ENCODE measurements at places on chromosomes 5 and 9.

GRCh38 chr9:127049044-127049443 lies 73.4 kb downstream of the ANGPTL2 start:
- DNase-seq = no peak

GRCh38 chr9:71364186-71364955 lies 242.9 kb upstream of the TRPM3 start:
- no peak for DNase-seq

- no peak for DNase-seq
Measured at GRCh38 chr9:81363916-81364480, 325.3 kb downstream of the TLE1 start.

DNA sequence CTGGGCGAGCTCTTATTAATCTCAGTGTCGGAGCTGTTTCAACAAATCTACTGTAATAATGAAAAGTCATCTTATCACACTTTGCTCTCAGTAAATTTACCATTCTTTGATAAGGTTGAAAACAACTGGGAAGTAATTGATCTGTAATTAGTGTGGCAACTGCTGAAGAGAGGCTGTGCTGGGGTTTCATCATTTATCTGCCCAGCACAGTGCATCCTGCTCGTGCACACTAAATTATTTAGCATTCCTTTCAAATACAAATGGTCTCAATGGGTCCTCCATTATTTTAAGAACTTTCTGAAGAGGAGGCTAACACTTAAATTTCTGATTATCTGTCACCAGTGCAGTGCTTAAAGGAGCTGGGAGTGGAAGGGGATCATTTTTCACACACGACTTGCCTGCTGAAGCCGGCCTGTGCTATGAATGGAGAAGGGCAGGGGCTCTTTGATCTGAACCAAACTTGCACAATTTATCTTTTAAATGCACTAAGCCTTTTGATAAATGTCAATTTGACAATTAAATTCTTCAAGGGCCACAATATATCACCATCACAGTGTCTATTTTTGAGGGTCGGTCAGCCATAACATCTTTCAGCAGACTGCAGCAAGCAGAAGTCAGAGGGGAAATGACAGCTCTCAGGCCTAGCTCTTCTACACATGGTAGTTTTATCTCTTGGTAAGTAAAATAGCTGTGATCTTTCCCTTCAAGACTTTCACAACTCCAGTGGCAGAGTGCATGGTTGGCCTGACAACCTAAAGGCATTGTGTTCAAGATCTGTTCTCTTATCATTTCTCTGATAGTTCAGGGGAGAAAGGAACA lies 106.4 kb upstream of the EFNA5 start:
- DNase-seq = no peak

DNA sequence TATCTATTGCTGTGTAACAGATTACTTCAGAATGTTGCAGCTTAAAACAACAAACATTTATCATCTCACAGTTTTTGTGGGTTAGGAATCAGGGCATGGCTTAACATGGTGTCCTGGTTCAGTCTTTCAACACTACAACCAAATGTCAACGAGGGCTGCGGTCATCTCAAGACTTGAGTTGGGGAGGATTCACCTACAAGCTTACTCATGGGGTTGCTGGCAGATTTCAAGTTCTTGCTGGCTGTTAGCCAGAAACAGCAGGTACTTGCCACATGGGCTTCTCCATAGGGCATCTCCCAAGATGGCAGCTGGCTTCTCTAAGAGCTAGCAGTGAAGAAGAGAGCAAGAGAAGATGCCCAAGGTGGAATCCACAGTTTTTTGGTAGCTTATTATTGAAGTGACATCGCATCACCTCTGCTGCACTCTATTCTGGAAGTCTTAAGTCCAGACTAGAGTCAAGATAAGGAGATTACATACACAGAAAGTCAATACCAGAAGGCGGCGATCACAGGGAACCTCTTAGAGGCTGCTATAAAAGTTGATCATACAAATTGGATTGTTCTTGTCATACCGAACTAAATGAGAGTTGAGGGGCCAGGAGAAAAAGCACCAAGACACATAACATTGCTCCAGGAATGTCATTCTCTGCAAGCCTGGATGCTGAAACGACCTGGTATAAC lies 42.2 kb downstream of the C9orf153 start:
- no peak for DNase-seq

- no peak for DNase-seq
Measured at GRCh38 chr9:72042928-72043327, 17.5 kb downstream of the C9orf57 start.

- no peak for DNase-seq
Measured at GRCh38 chr9:76394960-76395252, 680 bp upstream of the RFK start.

- no peak for DNase-seq
Measured at GRCh38 chr9:87516926-87517290, 19.2 kb downstream of the DAPK1 start.

DNA sequence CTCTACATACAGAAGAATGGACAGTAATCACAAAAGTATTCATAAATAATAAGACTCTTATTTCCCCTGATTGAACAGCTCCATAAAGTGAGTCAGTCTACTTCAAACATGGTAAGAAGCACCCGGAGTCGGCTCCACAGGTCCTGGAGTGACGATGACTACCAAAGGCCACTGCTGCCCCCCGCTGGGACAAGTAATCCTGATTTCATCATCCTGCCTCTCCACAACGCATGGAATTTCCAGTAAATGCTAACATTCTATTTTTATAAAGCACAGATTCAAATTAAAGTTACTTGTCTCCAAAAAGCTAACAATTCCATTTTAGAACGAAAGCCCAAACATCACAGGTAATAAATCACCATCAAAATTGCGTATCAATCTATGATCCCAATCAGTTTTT lies 16.2 kb downstream of the ATPSCKMT start:
- no peak for DNase-seq

- no peak for DNase-seq
Measured at GRCh38 chr5:146732962-146733361, 145.6 kb downstream of the PPP2R2B start.

DNA sequence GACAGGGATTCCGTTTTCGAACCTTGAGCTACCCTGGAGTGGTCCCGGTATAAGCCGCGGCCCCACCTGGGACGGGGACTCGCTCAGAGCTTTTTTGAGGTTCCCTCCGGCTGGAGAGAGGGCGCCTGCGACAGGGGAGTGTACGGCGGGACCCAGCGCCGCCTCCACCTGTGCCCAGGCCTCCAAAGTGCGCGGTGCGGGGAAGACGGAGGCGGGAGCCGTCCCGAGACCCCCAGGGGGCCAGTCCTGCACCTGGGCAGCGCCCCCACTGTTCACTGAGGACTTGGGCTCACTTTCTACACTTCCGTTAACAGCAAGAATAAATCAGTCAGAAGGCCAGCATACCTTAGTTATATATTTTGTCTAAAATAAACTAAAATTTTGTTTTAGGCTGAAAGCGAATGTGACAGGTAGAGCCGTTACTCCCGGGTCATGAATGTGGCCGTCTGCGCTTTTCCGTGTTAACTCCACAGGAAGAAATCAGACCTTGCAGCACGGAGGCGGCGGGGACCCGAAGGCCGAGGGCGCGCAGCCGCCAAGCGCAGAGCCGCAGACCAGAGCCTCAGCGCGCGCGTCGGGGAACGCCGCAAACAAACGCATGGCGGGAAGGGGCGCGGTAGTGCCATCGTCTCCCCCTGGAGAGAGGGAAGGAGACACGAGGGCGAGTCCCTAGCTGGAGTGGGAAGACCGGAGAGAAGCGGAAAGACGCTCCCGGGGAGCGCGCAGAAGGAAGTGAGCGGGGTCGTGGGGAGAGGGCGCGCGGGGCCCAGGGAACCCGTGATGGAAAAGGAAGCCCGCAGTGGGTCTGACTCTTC lies 14.1 kb downstream of the TRIM7 start:
- DNase-seq = no peak

DNA sequence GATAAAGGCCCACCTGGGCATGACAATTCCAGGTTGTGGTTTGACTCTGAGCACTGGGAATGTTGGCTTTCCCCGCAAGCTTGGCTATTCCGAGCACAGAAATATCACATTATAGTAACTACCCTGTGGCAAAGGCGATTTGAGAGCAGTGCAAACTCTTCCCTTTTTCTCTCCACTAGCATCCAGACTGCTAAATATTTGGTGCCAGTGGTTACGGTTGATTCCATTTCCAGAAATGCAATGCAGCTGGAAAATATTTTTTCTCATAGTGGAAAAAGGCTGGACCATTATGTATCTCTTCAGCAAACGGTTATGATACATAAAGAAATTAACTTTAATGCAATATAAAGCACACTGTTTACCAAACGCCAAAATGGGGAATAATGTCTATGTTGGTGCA lies 158.0 kb downstream of the ENC1 start:
- no peak for DNase-seq

GRCh38 chr9:74817281-74817810 lies 70.4 kb downstream of the TRPM6 start:
- no peak for DNase-seq

- no peak for DNase-seq
Measured at GRCh38 chr5:68252673-68253623, 37.4 kb downstream of the PIK3R1 start.

GRCh38 chr5:139664086-139664693 lies 16.0 kb downstream of the CXXC5 start:
- DNase-seq = no peak

DNA sequence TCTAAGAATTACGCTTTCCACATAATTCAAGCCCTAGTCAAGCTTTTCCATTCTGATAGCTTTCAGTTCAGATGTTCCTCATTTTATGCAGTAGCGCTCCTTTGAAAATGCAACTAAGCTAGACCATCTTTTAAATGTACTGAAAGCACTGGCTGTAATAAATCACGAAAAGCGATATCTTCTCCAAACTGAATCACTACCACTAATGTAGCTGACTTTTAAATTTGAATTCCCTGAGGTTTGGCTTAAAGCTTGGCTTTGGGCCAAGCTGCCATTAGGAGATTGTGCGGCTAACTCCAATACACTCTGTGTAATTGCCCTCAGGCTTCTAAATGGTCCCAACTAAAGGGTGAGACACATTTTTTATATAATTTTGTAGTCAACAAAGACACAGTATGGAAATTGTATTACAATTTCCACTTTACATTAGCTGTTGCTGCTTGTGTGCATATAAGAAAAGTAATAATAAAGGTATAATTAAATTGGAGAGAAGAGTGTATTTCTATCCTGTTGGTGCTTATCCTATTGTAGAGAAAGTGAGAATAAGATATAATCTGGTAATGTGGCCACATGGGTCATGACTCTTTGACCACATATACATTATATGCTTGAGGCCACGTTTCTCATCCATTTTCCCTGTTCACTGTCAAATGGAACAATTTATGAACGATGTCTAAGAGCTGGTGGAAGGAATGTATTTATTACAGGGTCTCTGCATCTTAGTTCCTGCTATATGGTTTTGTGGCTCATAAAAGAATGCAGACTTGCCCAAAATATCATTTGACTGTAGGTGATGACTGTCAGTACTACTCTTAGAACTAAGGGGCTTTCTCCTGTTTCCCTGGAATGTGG lies 118.7 kb upstream of the TAF11L2 start:
- no peak for DNase-seq

GRCh38 chr9:131815970-131816873 lies 76.3 kb upstream of the RAPGEF1 start:
- DNase-seq = no peak

DNA sequence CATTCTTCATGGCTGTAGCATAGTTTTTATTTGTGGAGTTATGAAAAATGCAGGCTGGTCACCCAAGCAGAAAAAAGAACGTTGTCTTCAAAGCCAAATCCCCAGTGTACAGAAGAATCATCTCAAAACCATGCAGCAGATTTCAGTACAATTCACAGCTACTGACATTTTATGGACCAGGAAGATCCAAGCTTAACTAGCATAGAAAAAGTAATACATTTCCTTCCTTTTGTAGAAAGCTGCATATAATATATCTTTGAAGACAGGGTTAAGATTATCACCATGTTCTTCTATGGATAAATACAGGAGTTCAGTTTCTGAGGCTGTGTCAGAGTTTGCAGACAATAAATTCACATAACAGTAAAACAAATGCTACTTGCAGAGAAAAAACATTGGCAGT lies 1054.8 kb upstream of the C9orf72 start:
- no peak for DNase-seq

DNA sequence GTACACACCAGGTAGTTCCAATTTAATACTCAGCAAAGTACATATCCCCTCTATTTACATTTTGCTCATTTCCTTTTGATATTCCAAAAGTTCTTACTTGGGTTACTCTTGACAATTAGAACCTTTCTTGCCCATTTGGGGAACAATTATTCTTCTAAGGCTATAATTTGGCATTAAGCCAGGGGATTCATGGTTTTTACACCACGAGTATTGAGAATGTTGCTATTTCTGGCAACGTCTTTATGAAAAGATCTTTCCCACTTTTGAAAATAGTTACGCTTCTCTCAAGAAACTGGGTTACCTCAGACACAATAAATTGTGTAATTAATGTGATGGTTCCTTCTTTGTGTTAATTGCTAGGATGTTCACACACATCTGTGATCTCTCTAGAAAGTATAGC lies 11.5 kb upstream of the CAAP1 start:
- no peak for DNase-seq

- DNase-seq = no peak
Measured at GRCh38 chr5:52863715-52864290, 76.1 kb downstream of the ITGA1 start.

DNA sequence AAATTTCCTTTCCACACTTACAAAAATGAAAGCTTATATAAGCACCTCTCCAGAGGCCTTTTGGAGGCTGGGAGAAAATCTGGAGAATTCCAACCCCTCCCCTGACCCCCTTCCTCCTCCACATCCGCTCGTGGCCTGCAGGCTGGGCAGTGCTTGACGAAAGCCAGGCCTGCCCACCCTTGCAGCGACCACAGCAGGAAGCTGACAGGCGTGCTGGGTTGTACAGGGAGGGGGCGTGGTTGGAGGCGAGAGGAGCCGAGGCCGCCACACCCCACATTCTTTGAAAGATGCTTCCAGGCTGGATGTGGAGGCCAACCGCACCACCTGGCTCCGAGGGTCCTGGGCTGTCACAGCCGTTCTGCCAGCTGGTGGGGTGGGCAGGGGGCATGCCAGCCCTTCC lies 47.8 kb upstream of the IER5L start:
- DNase-seq = no peak

- no peak for DNase-seq
Measured at GRCh38 chr9:79195879-79196278, 375.9 kb upstream of the TLE4 start.

- no peak for DNase-seq
Measured at GRCh38 chr5:150026682-150027172, 26.2 kb downstream of the HMGXB3 start.

DNA sequence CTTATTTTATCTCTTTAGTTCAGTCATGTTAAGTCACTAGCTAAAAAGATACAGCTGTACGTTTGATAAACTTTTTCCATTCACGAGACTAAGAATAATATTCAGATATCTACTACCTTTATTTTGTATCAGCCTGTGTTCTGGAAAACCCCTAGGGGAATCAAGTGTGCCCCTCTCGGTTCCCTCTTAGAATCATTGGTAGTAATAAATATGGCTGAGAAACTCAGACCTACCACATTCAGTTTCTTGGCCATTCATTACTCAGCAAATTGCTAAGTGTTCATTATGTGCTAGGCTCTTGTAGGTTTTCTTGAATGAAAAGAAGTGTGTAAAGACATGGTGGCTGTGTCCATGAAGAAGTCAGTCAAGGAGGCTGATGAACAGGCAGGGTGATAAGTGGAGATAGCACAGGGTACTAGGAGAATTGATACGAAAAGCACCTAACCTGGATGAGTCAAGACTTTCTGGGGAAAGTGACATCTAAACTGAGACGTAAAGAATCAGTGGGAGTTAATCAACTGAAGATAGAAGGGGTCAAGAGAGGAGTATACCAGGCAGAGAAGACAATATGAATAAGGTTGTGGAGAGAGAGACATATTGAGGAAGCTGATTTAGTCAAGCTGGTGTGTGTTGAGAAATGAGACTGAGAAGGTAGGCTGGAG lies 86.2 kb downstream of the CSNK1G3 start:
- DNase-seq = no peak
